Activated naive CD8-positive, alpha-beta T cell treated with anti-CD3 and anti-CD28 coated beads for 36 hours (primary cell): ENCODE measurements at places on chromosomes 2 and 18. TPM values are rescaled to one million over a fixed set of nuclear protein-coding genes. Genes with fewer than 3 reads are reported as not detected.

DNA sequence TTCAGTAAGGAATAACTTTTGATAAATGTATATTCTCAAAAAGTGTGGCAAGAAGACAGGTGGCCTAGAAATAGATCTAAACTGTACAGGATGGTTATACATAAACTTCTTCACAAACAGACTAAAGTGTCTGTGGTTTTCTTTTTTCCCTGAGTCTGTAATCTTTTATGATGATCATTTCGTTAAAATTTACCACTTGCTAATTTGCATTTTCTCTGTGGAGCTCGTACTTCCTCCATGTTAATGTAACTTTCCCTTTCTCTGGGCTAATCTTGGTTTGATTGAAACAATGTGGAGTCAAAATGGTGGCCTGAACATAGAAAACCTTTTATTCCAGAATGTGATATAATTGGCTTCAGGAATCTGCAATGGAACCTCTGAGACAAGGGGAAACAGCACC is 166.2 kb downstream of the FTCDNL1 start:
- no peak for DNase-seq

- DNase-seq = no peak
Measured at GRCh38 chr2:73892631-73893329, at the start of gene ACTG2. TSS of gene ACTG2 (plus strand) at chr2:73893008. CDS start at chr2:73901312, 8,304 bp downstream.

- DNase-seq = peak; percentile 4
Measured at GRCh38 chr2:207283356-207283755, 117.6 kb upstream of the KLF7 start.

DNA sequence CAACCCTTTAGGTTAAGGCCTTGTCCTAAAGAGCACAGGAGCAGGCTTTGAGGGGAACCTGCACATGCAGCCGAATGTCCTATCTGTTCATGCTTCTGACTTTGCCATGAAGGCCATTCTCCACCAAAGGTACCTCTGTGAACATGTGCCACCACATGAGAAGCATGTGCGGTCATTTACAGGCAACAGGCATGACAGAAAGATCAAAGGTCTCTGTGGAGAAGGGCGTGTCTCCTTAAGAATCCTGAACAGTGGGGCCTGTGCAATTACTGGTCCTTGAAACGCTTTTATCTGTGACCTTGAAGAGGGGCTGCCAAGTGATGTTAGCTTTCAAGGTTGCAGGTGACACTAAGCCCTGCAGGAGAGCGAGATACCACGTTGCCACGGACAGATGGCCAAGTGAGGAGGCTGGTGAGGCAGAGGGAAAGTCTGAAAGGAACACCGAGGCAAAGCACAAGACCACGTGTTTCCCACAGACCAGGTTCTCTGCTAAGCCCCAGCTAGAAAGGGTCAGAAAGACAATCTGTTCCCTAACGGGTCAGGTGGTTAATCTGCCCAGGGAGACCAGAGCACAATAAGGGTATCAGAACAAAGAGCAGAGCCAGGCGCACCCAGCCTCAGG is 19.5 kb upstream of the POMC start:
- DNase-seq = no peak

DNA sequence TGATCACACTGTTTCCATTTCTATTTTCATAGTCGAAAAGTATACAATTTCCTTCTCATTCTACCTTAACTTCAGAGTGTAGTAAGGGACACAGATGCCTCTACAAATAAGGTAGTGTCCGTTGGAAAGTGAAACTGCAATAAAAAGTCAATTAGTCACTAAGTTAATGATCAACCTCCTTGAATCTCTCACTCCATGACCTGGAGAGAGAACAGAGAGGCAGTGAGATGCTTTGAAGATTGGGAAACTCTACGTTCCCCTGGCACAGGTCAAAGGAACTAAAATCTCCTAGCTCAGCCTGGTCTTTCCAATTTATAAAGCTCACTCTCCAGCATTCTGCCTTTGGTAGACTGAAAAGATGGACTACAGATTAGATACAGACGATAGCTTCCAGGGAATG is 153.8 kb upstream of the ACAA2 start:
- DNase-seq = no peak

GRCh38 chr2:118853651-118854291 is 6.3 kb upstream of the EN1 start:
- no peak for DNase-seq

Gene LYPD6B
- total RNA-seq = not detected

Gene C2orf15
- 1.3 TPM for total RNA-seq

Gene ALPP
- not detected for total RNA-seq

- DNase-seq = no peak
Measured at GRCh38 chr2:105882341-105882740, 137.6 kb downstream of the NCK2 start.

DNA sequence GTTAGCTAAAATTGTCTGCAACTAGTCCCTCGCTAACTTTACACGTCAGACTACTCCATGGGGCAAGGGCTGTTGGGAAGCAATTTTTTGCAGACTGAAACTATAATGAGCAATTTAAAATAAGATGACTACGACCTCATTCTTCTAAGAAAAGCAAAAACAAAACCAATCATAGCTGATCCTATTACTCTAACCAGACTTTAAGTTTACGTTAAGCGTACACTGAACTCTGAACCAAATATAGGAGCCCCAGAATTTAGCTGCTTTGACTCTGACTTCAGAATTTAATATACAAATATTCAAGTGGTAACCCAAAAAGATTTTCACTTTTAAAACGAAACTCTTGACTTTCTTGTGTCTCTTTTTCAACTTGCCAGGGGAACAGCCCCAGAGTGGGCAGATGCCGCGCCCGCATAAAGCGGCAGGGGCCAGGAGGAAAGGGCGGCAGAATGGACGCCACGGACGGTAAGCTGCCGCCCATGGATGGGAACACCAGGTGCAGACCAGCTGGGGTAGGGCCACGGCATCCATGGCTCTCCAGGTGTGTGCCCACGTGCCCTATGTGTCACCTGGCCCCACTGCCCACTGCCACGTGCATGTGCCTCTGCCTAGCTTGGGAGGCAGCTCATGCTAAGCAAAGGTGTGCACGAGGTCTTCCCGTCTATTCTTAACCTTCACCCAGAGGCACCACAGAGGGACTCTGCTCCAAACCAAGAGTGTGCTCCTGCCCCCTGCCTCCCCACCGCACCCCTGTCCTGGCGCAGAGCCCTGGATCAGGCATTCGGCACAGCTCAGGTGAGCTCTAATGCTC is 217.6 kb downstream of the HDAC4 start:
- DNase-seq = no peak

Gene SLC9A2
- total RNA-seq = not detected

- no peak for DNase-seq
Measured at GRCh38 chr2:218081063-218081462, 12.0 kb downstream of the RUFY4 start.

Gene DYNAP
- total RNA-seq = not detected

- DNase-seq = no peak
Measured at GRCh38 chr2:15691586-15692310, 100.1 kb downstream of the DDX1 start.

- DNase-seq = no peak
Measured at GRCh38 chr2:231503766-231504165, 26.5 kb downstream of the NMUR1 start.

DNA sequence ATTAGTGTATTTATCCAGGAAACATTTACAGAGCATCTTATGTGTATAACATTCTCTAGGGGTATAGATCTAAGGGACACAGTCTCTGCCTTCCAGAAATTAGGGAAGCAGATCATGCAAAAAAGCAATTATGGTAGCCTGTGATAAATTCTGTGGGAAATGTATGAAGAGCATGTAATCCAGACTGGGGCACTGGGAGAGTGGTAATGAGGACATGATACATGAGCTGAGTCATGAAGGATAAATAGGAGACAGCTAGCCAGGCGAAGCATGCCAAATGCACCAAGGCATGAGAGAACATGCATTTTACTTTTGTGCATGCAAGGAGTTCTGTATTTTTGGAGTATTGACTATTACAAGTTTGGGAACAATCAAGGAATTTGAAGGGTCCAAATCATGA is 8.9 kb upstream of the RPRM start:
- DNase-seq = no peak

DNA sequence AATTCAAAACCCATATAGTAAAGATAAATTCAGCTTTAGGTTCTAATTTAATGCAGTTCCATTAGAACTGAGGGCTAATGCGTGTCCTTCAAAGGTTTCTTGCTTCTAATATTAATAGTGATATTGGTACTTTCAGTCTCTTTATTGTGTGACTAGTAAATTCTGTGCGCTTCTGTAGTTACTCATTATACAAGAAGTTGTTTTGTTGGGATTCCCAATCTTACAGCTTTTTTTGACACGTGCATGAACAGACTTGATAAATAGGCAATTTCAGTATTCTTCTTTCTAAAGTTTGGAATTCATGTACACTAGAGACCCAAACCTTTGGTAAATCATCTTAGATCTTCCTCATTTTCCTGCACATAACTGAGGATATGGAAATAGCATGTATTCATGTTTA is 71.8 kb downstream of the HAUS1 start:
- no peak for DNase-seq

GRCh38 chr2:9322576-9322975 is 100.8 kb downstream of the ITGB1BP1 start:
- no peak for DNase-seq

DNA sequence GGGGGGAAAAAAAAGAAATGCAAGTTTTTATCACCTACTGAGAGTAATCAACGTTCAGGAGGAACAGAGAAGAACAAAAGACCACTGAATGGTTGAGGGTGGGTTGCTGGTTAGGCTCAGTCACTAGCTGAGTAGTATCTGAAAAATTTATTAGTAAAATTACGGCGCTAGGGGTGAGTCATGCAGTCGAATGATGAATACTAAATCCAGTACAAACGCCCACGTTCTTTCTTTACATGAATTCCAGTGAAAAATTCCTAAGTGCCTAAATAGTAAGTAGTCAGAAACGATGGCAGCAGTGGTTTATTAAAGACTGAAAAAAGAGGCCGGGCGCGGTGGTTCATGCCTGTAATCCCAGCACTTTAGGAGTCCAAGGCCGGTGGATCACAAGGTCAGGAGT is 52.0 kb downstream of the TEKT4 start:
- DNase-seq = no peak

Gene MFF
- 72.5 TPM for total RNA-seq

DNA sequence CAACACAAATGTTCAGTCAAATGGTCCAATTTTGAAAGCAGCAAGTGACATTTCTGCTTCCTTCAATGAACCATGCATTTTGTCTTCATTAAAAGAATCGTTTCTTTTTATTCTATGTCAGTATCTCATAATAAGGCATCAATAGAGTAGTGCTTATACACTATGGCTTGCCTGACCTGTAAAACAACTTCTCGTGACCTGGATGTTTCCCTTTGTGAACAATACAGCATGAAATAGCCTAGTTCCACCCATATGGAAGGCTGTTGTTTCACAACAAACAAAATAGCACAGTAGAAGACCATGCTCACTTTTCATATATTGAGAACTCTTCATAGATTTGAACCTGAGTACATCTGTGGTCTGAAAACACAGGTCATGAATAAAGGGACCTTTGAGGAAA is 104.3 kb upstream of the PIK3C3 start:
- DNase-seq = no peak

DNA sequence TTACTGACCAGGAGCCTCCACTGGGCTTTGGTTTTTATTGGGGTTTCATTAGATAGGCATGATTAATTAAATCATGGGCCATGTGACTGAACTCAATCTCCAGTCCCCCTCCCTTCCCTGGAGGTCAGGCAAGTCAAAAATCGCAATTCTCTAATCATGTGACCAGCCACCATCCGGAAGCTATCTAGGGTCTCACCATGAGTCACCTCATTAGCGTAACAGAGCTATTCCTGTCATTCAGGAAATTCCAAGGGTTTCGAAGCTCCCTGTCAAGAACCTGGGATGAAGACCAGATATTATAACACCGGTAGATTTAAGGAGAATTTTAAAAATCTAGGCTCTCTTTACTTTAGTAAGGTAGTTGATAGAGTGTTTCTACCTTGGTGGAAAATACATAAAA is 180.3 kb upstream of the TCF4 start:
- no peak for DNase-seq

Gene COBLL1
- total RNA-seq = 0.28 TPM

- no peak for DNase-seq
Measured at GRCh38 chr2:207892716-207893402, 123.2 kb upstream of the FZD5 start.

DNA sequence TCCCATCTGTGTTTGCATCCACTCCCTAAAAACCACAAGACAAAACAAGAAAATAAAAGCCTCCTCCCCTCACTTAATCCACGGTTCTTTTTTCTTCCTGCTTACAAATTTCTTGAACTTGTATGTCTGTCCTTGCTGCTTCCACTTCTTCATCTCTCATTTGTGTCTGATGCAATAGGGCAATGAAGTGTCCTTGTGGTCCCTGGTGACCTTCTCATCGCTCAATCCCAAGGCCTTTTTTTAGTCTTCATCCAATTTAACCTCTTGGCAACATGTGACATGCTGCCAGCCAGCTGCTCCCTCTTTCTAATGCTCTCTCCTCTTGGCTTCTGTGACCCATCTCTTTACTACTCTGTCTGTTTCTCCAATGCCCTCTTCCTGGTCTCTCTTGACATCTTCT is 87.6 kb downstream of the SEMA4F start:
- no peak for DNase-seq

DNA sequence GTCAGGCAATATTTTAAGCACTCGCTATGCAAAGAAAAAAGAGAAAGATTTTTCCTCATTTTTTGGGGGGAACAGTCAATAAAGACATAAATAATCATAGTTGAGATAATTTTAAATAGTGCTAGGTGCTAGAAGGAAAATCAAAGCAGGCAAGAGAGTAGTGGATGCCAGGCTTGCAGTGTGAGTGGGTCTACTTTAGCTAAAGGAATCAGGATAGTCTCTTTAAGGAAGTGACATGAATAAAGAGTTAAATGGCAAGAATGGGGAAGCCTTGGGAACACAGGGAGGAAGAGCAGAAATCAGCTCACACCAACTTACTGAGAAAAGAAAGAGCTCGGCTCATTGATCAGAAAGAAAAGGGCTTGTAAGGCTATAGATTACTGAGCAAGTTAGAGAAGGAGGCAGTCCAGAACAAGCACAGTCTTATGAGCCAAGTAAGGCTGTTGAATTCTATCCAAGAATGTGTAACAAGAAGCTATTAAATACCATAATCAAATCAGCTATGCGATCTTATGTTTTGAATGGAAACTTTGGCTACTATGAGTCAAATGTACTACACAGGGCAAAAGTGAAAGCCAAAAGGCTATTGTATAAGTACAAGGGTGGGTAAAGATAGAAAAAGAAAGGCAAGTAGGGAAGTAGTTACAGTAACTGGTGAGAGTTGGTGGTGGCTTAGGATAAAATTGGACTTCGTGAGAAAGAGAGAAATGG is 833.8 kb upstream of the PIK3C3 start:
- no peak for DNase-seq

Gene CRIM1
- total RNA-seq = 12.6 TPM

Gene CAPN13
- not detected for total RNA-seq

Gene NTSR2
- not detected for total RNA-seq

Gene LDLRAD4
- 27.5 TPM for total RNA-seq

Gene TNP1
- not detected for total RNA-seq

Gene TSPYL6
- total RNA-seq = not detected
